ENCODE measurements at places on chromosomes 16 and 17. TPM values are rescaled to one million over a fixed set of nuclear protein-coding genes. Genes with fewer than 3 reads are reported as not detected.

Gene TNFRSF12A
- 303 TPM for total RNA-seq

Gene ENPP7
- not detected for total RNA-seq

Gene RAD51D
- total RNA-seq = 12.0 TPM

Gene CYGB
- total RNA-seq = 0.46 TPM

Gene RNF43
- total RNA-seq = 0.15 TPM

Gene CORO7
- total RNA-seq = 32.7 TPM

Gene CBLN1
- not detected for total RNA-seq
